ENCODE measurements at places on chromosomes 11 and 22. TPM values are rescaled to one million over a fixed set of nuclear protein-coding genes. Genes with fewer than 3 reads are reported as not detected.

DNA sequence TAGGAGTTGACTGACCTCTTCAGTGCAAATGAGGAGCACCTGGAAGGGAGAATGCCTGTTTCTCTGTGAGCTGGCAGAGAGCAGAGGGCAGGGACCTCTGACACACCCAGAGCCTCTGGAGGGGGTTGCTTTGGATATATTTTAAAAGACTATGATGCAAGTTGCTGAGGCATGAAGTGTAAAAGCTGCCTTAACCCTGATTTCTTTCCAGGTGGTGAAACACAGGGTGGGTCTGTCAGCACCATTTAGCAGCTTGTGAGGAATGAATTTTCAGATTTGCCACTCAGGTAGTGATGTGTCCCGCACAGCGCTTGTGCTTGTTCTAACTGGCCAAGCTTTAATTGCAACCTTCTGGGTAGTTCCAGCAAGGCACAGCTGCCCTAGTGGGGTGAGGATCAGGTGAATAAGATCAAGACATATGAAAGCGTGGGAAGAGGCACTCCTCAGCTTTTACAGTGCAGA is 90.2 kb downstream of the SWAP70 start:
- no peak for DNase-seq

DNA sequence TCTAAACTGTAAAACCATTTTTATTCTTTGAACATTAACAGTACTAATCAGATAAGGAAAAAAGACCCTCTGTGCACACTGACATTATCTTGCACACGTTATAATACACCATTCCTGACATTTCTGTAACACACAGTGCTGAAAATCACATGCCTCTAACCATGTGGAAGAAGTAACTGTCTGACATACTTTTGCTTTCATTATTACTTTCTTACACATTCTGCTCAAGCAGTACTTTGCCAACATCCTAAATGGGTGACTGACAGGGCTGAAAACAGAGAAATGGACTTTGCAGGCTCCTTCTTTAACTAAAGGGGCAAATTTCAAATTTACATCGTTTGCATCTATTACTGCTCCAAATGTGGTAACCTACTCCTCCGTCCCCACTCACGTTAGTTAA is 22.8 kb upstream of the TP53AIP1 start:
- DNase-seq = no peak

GRCh38 chr11:103648670-103649400 is 387.6 kb upstream of the DDI1 start:
- no peak for DNase-seq

IGSF22 gene
- 2.0 TPM for total RNA-seq

Measured in left colon (tissue), 2 donors.